ENCODE measurements at places on chromosomes 4 and X.

GRCh38 chr4:13877626-13878025 lies 250.1 kb upstream of the BOD1L1 start:
- DNase-seq: no peak

DNA sequence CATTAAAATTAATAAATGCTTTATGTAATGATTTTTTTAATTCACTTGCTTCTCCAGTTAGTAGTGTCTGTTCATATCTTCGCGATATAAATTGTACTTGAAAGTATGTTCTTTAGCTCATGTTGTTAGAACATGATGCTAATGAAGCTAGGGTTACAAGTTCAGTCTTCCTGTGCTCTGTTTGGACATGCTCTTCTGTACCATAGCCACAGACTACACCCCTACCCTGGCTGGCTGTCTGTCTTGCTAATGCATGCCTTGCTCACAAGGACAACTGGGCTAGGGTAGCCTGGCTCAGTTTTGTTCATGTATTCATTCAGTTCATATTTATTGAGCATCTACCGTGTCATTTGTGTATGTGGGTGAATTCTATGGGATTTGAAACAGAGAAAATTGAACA lies 50.8 kb upstream of the MTMR1 start:
- DNase-seq: no peak

DNA sequence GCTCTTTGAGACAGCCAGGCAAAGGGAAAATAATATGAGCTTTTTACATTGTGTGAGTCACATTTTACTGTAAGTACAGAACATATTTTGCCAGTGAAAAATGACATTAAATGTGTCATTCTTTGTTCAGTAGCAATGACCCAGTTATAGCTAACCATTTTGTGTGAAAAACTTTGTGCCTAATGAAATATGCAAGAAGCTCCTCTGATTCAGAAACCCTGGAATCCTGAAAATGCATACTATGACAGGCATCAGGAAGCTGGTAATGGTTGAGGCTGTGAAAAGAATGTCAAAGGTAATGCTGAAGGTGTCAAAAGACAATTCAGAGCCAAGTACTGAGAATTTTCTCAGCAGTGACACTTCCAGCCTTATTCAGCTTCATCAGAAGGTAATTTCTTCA lies 549.5 kb upstream of the SMIM31 start:
- no peak for DNase-seq

- no peak for DNase-seq
Observed at GRCh38 chr4:8404791-8405515, 35.6 kb downstream of the ACOX3 start.

DNA sequence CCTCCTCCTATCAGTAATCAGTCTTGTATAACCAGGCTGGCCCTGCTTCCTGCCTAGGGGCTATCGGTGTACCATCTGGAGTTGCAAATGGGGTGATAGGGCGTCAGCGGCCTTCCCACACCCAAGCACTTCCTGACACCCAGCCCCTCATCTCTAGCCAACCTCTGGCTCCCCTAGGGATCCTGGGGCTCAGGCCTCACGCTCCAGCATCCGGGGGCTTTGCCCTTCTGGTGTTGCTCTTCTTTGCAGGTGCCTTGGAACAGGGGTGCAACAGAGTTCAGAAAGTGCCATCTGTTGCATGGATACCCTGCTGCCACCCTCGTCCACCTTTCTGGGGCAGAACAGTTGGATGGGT lies 4.1 kb downstream of the IL9R start:
- DNase-seq: no peak

- DNase-seq: no peak
Observed at GRCh38 chrX:15350329-15350996, 15.1 kb upstream of the PIGA start.

DNA sequence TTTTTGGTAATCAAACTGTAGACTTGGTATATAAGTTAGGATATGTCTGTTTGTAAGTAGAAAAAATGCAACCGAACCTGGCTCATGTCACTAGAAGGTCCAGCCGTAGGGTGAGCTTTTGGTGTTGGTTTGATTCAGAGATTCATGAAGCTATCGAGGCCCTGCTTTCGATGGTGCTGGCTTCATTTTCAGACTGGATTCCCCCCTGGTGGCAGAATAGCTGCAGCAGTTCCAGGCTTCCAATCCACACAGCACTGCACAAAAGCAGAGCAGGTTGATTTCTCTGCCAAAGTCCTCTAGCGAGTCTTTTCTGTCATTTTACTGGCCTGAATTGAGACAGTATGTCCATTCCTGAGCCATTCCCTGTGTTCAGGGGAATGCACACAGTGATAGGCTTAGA lies 33.1 kb downstream of the PDK3 start:
- no peak for DNase-seq

DNA sequence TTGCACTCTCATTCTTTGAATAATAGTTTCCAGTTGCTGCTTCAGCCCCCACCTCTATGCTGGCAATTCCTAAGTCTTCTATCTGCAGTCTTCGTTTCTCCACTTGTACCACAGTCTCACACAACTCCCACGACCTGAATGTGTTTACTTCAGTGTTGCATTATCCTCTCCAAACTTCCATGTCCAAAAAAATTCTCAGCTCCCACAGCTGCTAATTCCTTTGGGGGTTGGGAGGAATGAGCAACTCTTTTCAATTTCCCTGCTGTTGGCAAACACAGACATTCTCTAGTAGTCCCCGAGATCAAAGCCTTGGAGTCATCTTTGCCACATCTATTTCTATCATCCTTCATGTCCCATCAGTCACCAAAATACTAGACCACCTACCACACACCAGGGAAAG lies 14.4 kb upstream of the CDS1 start:
- DNase-seq: no peak

GRCh38 chrX:70878902-70879301 lies 29.6 kb downstream of the TEX11 start:
- DNase-seq: no peak

Measured in smooth muscle cell of the brain vasculature (primary cell).